Activated naive CD8-positive, alpha-beta T cell treated with anti-CD3 and anti-CD28 coated beads for 36 hours (primary cell): ENCODE measurements at places on chromosomes 3 and 15.

- no peak for DNase-seq
- peak overlapping the region; percentile 92 for H3K27ac ChIP-seq
- H3K4me3 ChIP-seq: peak overlapping the region; percentile 77
- H3K4me1 ChIP-seq: peaks cover 56% of the 10 kb centered on the region
Measured at GRCh38 chr15:64596701-64597476, 136.5 kb downstream of the ZNF609 start.

GRCh38 chr3:59542276-59542675, 492.5 kb upstream of the CFAP20DC start:
- H3K27me3 ChIP-seq: no peaks in the 10 kb centered on the region
- H3K36me3 ChIP-seq: no peaks in the 10 kb centered on the region
- peaks cover 8% of the 10 kb centered on the region for H3K4me1 ChIP-seq
- no peak for DNase-seq

GRCh38 chr3:72280876-72281275, 495.9 kb upstream of the PROK2 start:
- H3K27ac ChIP-seq: no peak overlapping the region
- H3K27me3 ChIP-seq: peaks cover 4% of the 10 kb centered on the region
- no peak for DNase-seq
- no peaks in the 10 kb centered on the region for H3K36me3 ChIP-seq
- H3K4me3 ChIP-seq: no peak overlapping the region
- H3K4me1 ChIP-seq: no peaks in the 10 kb centered on the region

- H3K4me1 ChIP-seq: no peaks in the 10 kb centered on the region
- DNase-seq: no peak
- no peaks in the 10 kb centered on the region for H3K36me3 ChIP-seq
Measured at GRCh38 chr3:128950223-128950938, 43.5 kb downstream of the CFAP92 start.

GRCh38 chr3:194933465-194933864, 247.8 kb downstream of the FAM43A start:
- H3K27me3 ChIP-seq: no peaks in the 10 kb centered on the region
- H3K27ac ChIP-seq: no peak overlapping the region
- no peaks in the 10 kb centered on the region for H3K36me3 ChIP-seq

DNA sequence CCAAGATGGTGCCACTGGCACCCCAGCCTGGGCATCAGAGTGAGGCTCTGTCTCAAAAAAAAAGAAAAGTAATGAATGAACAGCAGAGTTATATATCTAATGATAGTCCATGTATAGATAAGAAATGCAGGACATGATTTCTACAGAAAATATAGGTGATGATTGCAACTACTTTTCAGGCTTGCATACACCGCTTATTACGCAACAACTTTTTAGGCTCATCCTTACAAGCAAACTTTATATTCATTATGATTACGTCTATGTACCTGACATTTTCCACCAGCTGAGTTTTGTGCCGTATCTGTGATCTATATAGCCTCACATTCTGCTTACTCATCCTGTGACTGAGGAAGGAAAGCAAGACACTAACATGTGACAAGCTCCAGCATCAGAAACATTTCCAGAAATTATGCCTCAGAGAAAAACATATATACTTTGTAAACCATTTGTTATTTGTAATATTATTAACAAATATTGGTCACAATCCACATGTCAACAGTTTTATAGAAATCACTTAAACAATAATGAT, 906.3 kb downstream of the ZPLD1 start:
- H3K27me3 ChIP-seq: no peaks in the 10 kb centered on the region
- H3K4me1 ChIP-seq: no peaks in the 10 kb centered on the region
- no peak for DNase-seq
- H3K4me3 ChIP-seq: no peak overlapping the region
- no peak overlapping the region for H3K27ac ChIP-seq
- H3K36me3 ChIP-seq: no peaks in the 10 kb centered on the region

GRCh38 chr3:122497425-122497824, 17.3 kb downstream of the KPNA1 start:
- peak; percentile 47 for DNase-seq
- H3K27me3 ChIP-seq: no peaks in the 10 kb centered on the region
- peaks cover 24% of the 10 kb centered on the region for H3K36me3 ChIP-seq
- H3K27ac ChIP-seq: peak overlapping the region; percentile 56
- H3K4me3 ChIP-seq: no peak overlapping the region

DNA sequence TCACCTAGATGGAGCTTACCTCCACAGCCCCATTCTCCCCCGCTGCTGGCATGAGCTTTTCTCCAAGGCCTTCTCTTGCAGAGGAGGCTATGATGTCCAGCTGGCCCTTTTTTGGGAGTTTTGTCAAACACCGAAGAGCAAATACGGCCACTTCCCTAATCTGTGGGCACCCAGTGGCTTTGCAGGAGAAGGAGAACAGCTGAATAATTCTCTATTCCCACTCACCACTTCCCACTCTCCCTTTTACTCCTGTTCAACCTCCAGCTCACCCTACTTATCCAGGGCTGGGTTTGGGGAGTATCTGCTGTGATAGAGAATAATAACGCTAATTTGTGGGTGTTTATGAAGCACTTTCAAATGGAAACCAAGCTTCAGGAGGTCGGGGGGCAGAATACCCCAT, 93.0 kb downstream of the AAGAB start:
- H3K4me3 ChIP-seq: no peak overlapping the region
- DNase-seq: no peak
- peaks cover 8% of the 10 kb centered on the region for H3K4me1 ChIP-seq
- H3K27ac ChIP-seq: no peak overlapping the region

DNA sequence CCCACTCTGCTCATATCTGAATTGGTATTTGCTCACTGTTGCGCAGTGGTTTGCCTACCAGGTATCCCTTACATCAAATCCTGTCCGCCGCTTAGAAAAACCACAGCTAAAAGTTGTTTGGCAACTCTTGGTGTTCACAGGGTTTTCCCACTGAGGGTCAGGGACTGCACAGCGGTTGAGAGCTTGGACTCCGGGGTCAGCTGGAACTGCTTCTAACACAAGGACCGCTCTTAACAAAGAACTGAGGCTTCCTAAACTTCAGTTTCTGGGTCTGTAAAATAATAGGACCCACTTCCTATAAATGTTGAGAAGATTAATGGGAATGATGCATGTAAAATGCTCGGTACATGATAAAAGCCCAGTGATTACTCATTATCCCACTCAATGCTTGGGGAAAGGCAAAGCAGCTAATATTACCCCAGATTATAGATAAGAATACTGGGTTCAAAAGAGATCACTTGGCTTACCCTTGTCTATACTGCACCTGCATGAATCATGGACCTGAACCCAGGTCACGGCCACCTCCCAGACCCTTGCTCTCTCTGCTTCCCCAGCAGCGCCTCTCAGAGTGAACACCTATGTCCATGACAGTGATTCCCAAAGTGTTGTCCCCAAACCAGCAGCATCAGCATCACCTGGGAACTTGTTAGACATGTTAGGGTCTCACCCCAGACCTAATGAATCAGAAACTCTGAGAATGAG, 36.1 kb downstream of the LIPC start:
- no peak for DNase-seq
- no peaks in the 10 kb centered on the region for H3K27me3 ChIP-seq
- H3K4me1 ChIP-seq: peaks cover 80% of the 10 kb centered on the region
- no peak overlapping the region for H3K4me3 ChIP-seq
- peak overlapping the region; percentile 76 for H3K27ac ChIP-seq
- peaks cover 33% of the 10 kb centered on the region for H3K36me3 ChIP-seq

GRCh38 chr3:25589104-25589782, 75.5 kb downstream of the TOP2B start:
- H3K27me3 ChIP-seq: no peaks in the 10 kb centered on the region
- no peak overlapping the region for H3K27ac ChIP-seq
- H3K36me3 ChIP-seq: no peaks in the 10 kb centered on the region
- H3K4me3 ChIP-seq: no peak overlapping the region

- H3K27ac ChIP-seq: peak overlapping the region; percentile 82
- H3K4me1 ChIP-seq: peaks cover 61% of the 10 kb centered on the region
- peak overlapping the region; percentile 56 for H3K4me3 ChIP-seq
- DNase-seq: peak; percentile 68
- H3K27me3 ChIP-seq: peaks cover 9% of the 10 kb centered on the region
Measured at GRCh38 chr15:50876989-50877360, 31.5 kb upstream of the AP4E1 start.

- H3K27me3 ChIP-seq: no peaks in the 10 kb centered on the region
- H3K36me3 ChIP-seq: peaks cover 8% of the 10 kb centered on the region
- peaks cover 30% of the 10 kb centered on the region for H3K4me1 ChIP-seq
- no peak overlapping the region for H3K4me3 ChIP-seq
Measured at GRCh38 chr3:45612918-45613602, 18.5 kb downstream of the LIMD1 start.

GRCh38 chr15:85463276-85463892, 83.0 kb downstream of the AKAP13 start:
- H3K36me3 ChIP-seq: peaks cover 16% of the 10 kb centered on the region
- H3K27me3 ChIP-seq: no peaks in the 10 kb centered on the region
- peaks cover 53% of the 10 kb centered on the region for H3K4me1 ChIP-seq
- no peak for DNase-seq
- no peak overlapping the region for H3K4me3 ChIP-seq
- peak overlapping the region; percentile 66 for H3K27ac ChIP-seq

- H3K4me3 ChIP-seq: no peak overlapping the region
- no peaks in the 10 kb centered on the region for H3K27me3 ChIP-seq
- H3K4me1 ChIP-seq: peaks cover 42% of the 10 kb centered on the region
- DNase-seq: no peak
- no peak overlapping the region for H3K27ac ChIP-seq
- peaks cover 3% of the 10 kb centered on the region for H3K36me3 ChIP-seq
Measured at GRCh38 chr3:114506591-114507300, 212.9 kb downstream of the TIGIT start.

DNA sequence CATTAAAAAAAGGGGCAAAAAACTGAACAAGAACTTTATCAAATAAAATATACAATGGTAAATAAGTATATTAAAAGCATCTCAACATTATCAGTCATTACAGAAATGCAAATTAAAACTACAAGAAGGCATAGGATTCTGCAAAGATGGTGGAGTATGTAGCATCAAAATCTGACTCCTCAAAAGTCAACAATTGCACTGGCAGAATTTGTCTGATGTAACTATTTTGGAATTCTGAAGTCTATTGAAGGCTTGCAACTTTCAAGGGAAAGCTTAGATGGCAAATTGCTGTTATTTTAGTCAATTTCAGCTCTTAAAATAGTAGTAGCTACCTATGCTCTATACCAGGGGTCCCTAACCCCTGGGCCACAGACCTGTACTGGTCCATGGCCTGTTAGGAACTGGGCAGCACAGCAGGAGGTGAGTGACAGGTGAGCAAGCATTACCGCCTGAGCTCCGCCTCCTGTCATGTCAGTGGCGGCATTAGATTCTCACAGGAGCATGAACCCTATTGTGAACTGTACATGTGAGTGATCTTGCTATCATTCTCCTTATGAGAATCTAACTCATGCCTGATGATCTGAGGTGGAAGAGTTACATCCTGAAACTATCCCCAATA, 107.6 kb downstream of the TGFBR2 start:
- no peak overlapping the region for H3K4me3 ChIP-seq
- no peak for DNase-seq
- peaks cover 14% of the 10 kb centered on the region for H3K4me1 ChIP-seq
- no peak overlapping the region for H3K27ac ChIP-seq
- H3K36me3 ChIP-seq: peaks cover 7% of the 10 kb centered on the region

- no peak overlapping the region for H3K4me3 ChIP-seq
- H3K4me1 ChIP-seq: peaks cover 2% of the 10 kb centered on the region
- H3K27me3 ChIP-seq: peaks cover 10% of the 10 kb centered on the region
- H3K36me3 ChIP-seq: no peaks in the 10 kb centered on the region
Measured at GRCh38 chr15:38216763-38217162, 35.9 kb upstream of the SPRED1 start.

DNA sequence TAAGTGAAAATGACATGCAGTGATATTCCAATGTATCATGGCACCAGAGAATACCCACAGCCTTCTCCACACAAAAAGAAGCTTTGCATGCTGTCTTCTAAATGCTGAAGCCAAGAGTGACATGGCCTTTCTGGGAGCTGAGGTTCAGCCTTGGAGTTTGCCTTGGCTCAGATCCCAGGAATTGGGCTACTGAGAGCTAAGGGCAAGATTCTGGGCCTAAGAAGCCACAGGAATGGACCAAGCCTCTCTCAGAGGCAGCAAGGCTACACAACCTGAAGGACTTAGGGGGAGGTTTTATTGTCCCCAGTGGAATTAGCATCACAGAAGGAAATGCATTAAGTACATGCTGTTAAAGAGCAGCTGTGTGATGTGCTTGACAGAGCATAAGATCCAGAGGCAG, 1078.5 kb downstream of the TUSC7 start:
- H3K4me3 ChIP-seq: no peak overlapping the region
- H3K4me1 ChIP-seq: no peaks in the 10 kb centered on the region
- H3K27me3 ChIP-seq: no peaks in the 10 kb centered on the region
- no peak overlapping the region for H3K27ac ChIP-seq
- no peaks in the 10 kb centered on the region for H3K36me3 ChIP-seq
- no peak for DNase-seq

DNA sequence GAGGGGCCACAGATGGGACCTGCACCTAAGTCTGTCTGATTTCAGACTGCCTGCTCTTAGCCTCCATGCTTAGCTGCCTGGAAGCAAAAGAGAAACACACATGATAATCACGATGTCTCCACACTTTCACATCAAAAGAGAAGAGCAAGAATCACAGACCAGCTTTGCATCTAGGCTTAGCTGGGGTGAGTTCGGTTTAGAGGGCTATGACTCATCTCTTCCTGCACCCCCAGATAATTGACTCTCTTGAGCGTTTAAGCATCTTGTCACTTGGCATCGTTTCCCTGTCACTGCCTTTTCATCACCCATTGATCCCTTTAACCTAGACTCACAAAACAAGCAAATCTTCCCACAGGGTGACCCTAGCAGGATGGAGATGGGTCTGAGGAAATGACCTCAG, 124.0 kb downstream of the NTRK3 start:
- no peaks in the 10 kb centered on the region for H3K36me3 ChIP-seq
- no peak overlapping the region for H3K27ac ChIP-seq
- no peaks in the 10 kb centered on the region for H3K4me1 ChIP-seq
- H3K4me3 ChIP-seq: no peak overlapping the region

GRCh38 chr3:3201611-3202010, 22.1 kb upstream of the CRBN start:
- H3K36me3 ChIP-seq: no peaks in the 10 kb centered on the region
- H3K4me3 ChIP-seq: no peak overlapping the region
- H3K27me3 ChIP-seq: no peaks in the 10 kb centered on the region
- no peak overlapping the region for H3K27ac ChIP-seq
- H3K4me1 ChIP-seq: peaks cover 13% of the 10 kb centered on the region
- DNase-seq: no peak

- peaks cover 60% of the 10 kb centered on the region for H3K4me1 ChIP-seq
- no peaks in the 10 kb centered on the region for H3K27me3 ChIP-seq
- no peaks in the 10 kb centered on the region for H3K36me3 ChIP-seq
Measured at GRCh38 chr15:60801395-60801794, 322.5 kb upstream of the ICE2 start.

DNA sequence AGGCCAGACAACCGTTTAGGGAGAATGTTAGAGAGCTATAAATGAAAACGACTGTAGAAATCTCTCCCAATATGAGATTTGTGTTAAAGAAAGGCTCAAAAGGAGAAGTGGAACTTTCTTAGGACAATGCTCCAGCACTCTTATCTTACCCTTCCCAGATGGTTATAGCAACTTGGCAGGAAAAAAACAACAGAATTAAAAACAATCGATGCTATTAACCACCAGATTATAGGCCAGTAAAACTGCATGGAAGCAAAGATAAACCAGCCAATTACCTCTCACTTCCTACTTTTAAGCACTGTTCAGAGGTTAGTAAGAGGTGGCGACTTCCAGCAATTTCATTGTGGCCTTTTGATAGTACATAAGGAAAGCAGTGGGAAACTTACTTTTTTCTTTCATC, 72.9 kb downstream of the TMCC1 start:
- H3K4me3 ChIP-seq: no peak overlapping the region
- no peak for DNase-seq
- no peak overlapping the region for H3K27ac ChIP-seq

GRCh38 chr3:33521736-33522135, 81.5 kb upstream of the UBP1 start:
- peaks cover 27% of the 10 kb centered on the region for H3K36me3 ChIP-seq
- DNase-seq: no peak
- no peaks in the 10 kb centered on the region for H3K27me3 ChIP-seq
- H3K4me3 ChIP-seq: no peak overlapping the region
- no peaks in the 10 kb centered on the region for H3K4me1 ChIP-seq
